ENCODE measurements at places on chromosomes 11 and 22.

- DNase-seq: peak; percentile 83
These were observed 741 bp upstream of the MTA2 start for GRCh38 chr11:62602141-62603071.

DNA sequence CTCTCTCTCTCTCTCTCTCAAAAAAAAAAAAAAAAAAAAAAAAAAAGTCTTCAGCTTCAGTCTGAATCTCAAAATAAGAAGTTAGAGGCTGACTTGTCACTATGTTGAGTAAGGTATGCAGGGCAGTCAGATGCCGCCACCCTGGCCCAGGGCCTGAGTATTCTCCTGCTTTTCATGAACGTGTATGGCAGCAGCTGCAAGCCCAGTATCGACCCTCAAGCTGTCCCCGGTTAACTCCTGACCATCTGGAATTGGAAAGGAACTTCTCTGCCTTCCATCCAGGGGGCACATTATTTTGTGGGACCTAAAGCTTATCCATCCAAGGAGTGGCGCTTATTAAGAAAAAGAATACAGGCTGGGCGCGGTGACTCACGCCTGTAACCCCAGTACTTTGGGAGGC, 11.4 kb downstream of the MRGPRD start:
- peak; percentile 44 for DNase-seq

DNA sequence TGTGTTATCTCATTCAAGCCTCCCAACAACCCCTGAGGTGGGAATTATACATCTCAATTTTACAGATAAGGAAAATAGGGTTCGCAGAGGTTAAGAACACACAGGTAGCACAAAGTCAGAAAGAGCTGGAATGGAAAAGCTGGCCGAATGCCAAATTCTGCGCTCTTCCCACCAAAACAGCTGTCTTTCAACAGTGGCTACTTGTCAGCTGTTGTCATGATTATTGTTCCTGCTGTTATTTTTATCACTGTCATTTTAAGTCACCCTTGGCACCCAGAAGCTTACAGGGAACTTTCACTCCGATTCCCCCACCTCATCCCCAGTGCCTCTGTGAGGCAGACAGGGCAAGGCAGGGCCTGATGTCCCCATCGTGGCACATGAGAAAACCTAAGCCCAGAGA, 74.5 kb upstream of the CSNK2A3 start:
- no peak for DNase-seq

GRCh38 chr11:73281201-73281741, 9.1 kb downstream of the P2RY6 start:
- DNase-seq: no peak

- DNase-seq: no peak
These were observed 38.2 kb downstream of the RNF141 start for GRCh38 chr11:10502770-10503169.
